ENCODE measurements at places on chromosomes 7 and 10.

- no peak for DNase-seq
Observed at GRCh38 chr7:35482231-35482630, 212.7 kb downstream of the HERPUD2 start.

DNA sequence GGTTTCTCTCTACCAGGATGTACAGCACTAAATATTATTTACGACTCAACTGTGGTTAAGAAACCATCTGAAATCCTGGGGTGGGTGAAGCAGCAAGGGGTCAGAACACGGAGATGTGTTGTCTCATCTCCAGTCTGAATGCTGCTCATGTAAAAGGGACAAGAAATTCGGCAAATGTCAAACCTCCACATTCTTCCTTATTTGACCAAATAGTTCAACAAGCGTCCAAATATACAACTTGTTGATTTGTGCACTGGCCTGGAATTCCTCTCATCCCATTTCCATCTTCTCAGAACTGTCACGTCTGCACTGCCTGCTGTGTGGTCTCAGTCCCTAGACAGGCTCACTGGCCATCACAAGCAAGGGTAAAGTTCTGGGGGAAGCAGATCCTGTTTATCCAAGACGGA, 520.0 kb downstream of the PARD3 start:
- DNase-seq = no peak

DNA sequence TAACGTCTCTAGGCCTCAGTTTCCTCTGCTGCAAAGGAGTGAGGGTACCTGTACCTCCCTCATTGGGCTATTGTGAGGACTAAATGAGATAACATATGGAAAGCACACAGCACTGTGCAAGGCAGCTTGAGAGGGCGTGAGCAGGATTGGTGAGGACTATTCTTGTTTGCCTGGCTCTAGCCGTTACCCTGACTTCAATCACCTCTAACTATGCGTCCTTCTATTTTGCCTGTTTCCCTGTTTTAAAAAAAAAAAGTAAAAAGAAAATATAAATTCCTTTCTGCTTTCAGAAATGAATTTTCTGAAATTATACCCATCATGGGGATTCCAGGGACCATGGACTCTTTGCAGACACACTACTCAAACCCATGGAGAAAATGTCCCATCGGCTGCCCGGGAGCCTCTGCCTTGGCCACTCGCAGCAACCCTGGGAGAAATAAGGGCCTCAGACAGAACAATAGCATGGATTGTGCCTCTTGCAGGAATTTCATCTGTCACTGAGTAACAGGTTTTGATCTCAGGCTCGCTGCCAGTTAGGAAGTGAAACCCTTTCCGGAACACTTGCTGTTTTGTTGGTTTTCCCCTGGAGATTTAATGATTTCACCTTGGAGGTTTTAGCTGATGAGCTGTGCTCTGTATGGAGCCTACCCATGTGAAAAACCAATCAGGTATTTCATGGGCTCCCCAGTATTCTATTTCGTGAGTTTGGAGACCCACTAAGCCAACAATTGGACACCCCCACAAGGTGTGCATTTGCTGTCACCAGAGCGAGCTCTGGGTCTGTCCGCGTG, 55.6 kb downstream of the STEAP1B start:
- no peak for DNase-seq

- DNase-seq = no peak
Observed at GRCh38 chr7:50400114-50400513, 50.0 kb downstream of the FIGNL1 start.

GRCh38 chr7:111164442-111164841, 73.5 kb downstream of the LRRN3 start:
- no peak for DNase-seq

DNA sequence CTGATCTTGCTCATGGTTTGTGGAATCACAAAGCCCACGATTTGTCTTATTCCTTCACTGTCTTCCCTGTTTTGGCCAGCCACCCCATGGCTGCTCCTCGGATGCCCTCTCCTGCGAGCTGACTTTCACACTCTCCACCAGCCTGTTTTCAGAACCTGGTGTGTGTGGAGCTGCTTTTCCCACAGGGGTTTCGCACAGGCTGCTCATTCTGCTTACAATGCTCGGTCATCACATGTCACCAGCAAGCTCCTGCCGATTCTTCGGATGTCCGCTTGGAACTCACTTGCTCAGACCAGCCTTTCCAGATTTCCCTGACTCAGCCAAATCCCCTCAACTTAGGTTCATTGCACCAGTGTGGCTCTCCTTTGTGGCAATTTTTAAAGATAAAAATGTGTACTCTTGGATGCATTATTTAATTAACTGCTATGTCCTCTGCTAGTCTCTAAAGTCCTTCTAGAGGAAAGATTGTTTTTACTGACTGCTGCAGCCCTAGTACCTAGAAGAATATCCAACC, 1018.6 kb upstream of the LRRTM3 start:
- DNase-seq = no peak

- DNase-seq = no peak
Observed at GRCh38 chr7:54769203-54769602, 10.2 kb upstream of the SEC61G start.

- DNase-seq = no peak
Observed at GRCh38 chr10:14798636-14799035, 23.9 kb upstream of the FAM107B start.

DNA sequence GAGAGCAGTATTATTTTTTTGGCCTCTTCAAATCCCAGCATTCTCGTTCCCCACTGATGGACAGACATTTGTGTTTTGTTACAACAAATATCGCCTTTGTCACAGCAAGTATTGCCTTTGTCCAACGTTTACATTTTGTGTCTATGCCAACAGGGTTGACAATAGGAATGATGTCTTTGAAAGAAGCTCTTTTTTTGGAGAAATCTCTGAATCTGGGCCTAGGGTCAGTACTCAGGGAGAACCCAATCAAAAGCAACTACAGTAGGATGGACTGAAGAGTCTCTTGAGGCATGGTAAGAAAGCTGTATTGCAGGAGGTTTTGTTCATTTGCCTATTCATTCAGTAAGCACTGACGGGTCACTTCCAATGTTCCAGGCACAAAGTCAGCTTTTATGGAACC, 57.7 kb upstream of the KLF14 start:
- no peak for DNase-seq

GRCh38 chr7:98968621-98969020, 90.3 kb downstream of the TRRAP start:
- no peak for DNase-seq

GRCh38 chr7:50696810-50697582, 85.7 kb downstream of the GRB10 start:
- DNase-seq = no peak

- no peak for DNase-seq
Observed at GRCh38 chr7:105261689-105262088, 127.0 kb downstream of the SRPK2 start.

GRCh38 chr7:120052884-120053382, 220.0 kb upstream of the KCND2 start:
- no peak for DNase-seq

DNA sequence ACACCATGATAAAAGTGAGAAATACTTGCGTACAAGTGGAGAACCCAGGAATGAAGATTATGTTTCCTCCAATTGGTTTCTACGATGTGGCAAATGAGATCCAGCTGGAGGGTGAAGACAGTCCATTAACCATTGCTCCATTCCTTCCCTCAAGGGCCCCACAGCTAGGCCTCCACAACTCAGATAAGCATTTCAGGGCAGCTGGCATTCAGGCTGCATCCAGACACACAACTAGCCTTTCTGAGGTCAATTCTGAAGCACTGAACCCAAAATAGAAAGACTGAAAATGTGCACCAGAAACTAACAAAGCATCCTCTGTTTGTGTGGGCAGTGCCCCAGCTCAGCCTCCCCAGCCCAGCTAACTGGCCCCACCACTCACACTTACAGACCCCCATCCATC, 94.8 kb downstream of the GSAP start:
- DNase-seq = no peak

DNA sequence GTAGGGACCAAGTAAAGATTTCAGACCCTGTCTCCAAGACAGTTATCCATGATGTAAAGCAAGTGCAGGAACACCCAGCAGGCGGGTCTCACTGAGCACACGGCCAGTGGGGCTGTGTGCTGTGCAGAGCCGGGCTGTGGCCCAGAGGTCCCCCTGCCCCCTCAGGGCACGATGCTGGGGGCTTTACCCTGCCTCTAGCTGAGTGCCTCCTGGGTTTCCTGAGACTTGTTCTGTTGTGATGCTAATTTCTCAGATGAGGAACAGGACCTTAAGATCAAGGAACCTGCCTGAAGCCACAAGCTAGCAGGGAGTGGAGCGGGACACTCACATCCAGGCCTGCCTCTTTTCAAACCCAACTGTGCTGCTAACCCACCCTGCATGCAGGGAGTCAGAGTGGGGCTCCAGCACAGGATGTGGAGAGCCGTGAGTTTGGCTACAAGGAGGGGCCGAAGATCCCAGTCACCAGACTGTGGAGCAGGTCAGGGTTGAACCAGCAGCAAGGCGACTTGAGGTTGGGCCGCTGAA, 76.1 kb upstream of the LYZL2 start:
- DNase-seq = no peak

- DNase-seq = peak; percentile 39
Observed at GRCh38 chr10:110498087-110498981, 627 bp downstream of the DUSP5 start.

- no peak for DNase-seq
Observed at GRCh38 chr7:114645451-114645850, 230.8 kb downstream of the FOXP2 start.

DNA sequence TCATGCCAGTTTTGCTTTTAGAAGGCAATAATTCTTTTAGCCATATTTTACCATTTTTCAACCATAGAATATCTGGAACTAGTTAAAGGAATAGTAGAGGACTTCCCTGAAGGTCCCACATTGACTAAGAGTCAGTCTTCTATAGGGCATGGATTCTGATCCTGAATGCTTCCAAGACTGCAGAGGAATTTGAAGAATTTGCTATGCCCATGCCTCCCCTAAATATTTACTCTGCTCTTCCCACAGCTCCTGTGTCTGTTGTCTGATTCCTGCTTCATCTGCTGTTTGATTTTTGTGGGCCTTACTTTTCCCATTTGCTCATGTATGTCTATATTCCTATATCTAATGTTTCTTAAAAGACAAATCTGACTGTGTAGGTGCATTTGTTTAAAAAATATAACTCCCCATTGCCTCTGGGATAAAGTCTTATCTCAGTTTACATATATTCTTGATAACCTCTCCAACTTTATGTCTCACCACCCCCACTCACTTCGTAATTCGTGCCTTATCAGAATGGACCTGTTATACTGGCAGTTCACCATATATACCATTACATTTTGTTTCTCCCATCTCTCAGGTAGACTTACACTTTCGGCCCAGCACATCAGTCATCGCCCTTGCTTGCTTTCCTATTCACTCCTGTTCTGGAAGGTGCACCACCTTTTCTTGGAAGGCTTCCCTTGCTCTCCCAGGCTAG, 33.9 kb downstream of the LRRC4 start:
- DNase-seq = no peak

DNA sequence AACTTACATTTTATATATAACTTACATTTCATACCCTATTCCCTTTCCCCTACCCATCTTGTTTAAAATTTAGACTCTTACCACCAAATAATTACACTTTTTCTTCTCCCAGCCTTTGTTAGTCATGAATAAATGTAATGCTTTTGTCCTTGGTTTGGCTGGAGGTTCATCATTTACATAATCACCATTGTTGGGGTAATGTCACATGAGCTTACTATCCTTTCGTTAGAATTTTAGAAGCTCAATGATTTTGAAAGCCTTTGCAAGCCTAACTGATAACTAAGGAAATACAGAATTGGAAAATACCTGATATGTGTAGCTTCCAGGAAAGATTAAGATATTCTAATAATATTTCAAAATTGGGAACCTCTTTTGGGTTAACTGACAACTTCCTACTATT, 171.7 kb downstream of the PLXDC2 start:
- no peak for DNase-seq

- no peak for DNase-seq
Observed at GRCh38 chr7:55538538-55538937, 33.8 kb downstream of the VOPP1 start.

- no peak for DNase-seq
Observed at GRCh38 chr7:43112459-43112940, at the start of gene HECW1. Gene HECW1 (plus strand): TSS chr7:43112647. CDS start chr7:43243906, 131,259 bp downstream.

- no peak for DNase-seq
Observed at GRCh38 chr10:114998993-114999392, 61.0 kb downstream of the TRUB1 start.

- no peak for DNase-seq
Observed at GRCh38 chr7:67251986-67252558, 255.4 kb downstream of the TYW1 start.

- no peak for DNase-seq
Observed at GRCh38 chr7:137885678-137886077, 38.9 kb upstream of the DGKI start.

DNA sequence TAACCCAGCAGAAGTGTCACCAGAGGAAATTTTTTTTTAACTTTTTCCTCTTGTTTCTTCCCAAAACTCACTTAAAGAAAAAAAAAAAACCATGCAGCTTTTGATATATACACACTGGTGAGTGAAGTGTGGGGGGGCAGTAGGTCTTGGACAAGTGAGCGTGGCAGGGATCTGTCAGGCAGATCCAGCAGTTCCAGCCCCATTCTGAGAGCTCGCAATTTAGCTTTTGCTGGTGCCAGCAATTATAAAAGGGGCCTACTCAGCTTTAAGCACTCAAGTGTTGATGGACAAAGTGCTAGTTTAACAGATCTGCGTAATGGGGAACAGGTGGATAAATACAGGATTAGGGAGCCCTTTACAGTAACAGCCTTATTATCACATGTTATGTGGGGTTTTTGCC, 619.2 kb upstream of the GALNT17 start:
- DNase-seq = no peak

DNA sequence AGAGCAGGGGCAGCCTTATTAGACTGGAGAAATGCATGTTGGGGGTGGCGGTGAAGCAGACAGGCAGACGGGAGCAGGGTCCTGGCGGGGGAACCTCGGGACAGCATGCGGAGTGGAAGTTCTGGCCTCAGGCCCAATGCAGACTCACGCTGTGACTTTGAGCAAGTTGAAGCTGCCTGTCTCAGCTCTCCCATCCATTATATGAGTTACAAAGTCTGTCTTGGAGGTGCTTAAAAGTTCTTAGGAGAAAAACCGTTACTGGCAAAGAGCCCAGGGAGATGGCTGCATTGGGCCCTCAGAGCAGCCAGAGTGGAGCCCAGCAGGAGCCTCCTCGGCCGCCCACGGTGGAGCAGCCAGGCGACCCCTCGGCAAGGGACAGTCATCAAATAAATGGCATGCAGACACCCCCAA, 509.5 kb downstream of the PLXNA4 start:
- no peak for DNase-seq

DNA sequence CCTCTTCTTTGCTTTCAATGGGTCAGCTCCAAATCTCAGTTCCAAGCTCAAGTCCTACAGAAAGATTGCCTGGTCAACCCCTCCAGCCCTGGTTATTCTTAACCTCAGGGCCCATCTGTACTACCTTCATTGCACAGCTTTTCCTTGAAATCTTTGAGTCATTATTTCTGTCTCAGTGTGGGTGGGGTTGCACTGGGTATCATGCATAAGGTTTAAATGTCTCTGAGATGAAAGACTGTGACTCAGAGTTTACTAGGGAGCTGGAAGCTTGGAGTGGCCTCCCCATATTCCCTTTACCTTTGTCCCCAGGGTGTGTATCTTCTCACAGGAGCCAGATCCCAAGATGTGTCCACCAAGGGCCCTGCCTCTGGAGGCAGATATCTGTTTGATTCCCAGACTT, 3.3 kb upstream of the OR6V1 start:
- no peak for DNase-seq

- DNase-seq = no peak
Observed at GRCh38 chr7:77570330-77571011, 33.4 kb downstream of the PTPN12 start.

- no peak for DNase-seq
Observed at GRCh38 chr10:124416733-124417132, 2.0 kb downstream of the OAT start.

Measured in activated T-cell treated with anti-CD3 and anti-CD28 coated beads for 24 hours (primary cell).